ENCODE measurements at places on chromosomes 2 and 18.

GRCh38 chr2:85434696-85435095, 16.2 kb downstream of the SH2D6 start:
- DNase-seq: no peak

- DNase-seq: peak; percentile 61
These were observed 89.5 kb downstream of the ZFP36L2 start for GRCh38 chr2:43136876-43137275.

DNA sequence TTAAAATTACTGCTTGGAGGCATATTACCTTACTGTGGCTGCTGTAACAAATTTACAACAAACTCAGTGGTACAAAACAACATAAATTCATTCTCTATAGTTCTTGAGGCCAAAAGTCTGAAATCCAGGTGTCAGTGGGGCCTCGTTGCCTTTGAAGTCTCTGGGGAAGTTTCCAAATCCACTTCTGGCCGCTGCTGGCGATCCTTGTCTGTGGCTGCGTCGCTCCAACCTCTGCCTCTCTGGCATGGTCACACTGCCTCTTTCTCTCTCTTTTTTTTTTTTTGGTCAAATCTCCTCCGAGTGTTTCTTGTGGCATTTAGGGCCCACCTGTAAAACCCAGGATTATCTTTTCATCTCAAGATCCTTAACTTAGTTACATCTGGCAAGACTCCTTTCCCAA, 182.8 kb downstream of the ST6GAL2 start:
- no peak for DNase-seq

DNA sequence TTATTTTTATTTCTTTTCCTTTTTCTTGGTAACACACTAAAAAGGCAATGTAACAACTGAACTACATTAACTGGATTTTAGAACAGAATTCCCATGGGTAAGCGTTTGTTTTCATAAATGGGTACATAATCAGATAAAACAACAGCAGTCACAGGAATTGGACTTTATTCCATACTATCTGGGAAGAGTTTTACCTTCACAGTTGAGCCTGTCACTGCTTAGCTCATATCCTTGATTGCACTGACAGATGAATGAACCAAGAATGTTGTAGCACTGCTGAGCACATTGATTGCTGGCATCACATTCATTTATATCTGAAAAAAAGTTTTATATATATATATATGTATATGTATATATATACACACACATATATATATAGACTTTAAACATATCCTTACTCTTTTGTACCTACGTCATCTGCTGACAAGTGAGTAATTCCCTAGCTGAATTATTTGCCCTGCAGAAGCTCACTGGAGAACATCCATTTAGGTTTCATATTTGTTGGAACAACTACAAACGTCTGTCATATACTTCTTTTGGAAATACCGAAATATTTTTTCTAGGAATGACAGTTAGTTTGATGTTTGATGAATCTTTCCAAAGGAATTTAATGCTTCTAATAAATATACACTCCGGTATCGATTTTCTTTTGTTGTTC, 47.0 kb downstream of the EFEMP1 start:
- no peak for DNase-seq

DNA sequence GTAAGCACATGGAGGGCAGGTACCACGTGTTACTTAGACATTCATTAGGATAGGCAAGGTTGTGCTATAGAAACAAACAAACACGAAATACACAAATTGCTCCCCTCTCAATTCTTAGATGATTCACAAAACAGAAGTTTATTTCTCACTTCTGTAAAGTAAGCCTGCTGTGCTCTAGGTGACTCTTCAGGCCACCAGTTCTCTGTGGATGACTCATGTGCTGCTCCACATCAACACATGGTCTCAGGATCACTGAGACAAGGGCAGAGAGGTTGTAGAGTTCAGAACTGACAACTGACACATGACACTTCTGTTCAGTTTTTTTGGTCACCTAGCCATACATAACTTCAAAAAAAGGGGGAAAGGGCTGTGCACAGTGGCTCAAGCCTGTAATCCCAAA, 70.6 kb downstream of the DAW1 start:
- DNase-seq: no peak

DNA sequence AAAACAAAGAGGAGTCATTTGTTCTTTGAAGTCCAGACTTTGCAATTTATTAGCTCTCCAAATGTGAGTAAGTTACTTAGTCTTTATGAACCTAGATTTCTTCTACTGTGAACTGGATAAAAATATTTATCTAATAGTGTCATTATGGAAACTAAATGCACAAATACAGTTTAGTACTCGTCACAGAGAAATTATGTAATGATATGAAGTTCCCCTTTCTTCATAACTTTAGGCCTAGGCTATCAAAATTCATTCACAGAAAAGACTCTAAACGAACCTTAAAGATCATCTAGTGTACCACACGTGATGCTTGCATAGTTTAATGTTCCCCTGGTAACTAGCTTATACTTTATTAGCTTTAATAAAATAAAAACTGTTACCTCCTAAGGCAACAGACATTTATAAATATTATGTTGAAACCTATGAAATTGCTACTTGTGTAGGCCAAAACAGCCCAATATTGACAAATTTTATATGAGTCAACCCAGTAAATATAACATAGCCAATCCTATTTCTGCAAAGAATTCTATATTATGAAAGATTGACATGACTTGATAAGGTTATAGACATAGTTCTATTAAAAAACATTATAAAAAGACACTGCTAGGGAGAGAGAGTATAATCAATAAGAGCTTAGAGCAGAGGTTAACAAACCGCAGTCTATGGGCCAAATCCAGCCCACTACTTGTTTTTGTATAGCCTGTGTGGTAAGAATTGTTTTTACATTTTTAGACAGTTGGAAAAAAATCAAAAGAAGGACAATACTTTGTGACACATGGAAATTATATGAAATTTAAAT, 44.9 kb upstream of the ITPRID2 start:
- DNase-seq: no peak

DNA sequence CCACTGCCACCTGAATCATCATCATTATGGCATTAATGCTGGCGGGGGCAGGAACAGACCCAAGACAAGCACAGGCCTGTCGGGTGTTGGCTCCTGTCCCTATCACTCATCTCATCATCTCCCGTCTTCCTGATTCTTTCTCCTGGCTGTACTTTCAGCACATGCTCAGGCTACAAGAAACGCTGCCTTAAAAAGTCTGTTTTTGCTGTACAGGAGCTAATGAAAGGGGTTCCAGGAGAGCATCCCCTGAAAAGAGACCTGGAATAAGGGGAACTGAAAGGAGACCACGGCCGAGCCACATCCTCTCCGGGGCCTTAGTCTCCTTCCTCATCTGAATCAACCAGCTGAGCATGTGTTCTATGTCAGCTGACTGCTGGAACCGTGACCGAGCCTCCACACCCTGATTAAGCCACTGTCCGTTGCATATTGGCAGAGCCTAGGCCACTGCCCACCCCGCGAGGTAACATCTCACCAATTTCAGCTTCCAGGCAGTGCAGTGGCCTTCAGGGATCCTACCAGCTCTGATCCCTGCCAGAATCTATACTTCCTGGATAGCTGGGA, 62.6 kb downstream of the DNMT3A start:
- DNase-seq: no peak

DNA sequence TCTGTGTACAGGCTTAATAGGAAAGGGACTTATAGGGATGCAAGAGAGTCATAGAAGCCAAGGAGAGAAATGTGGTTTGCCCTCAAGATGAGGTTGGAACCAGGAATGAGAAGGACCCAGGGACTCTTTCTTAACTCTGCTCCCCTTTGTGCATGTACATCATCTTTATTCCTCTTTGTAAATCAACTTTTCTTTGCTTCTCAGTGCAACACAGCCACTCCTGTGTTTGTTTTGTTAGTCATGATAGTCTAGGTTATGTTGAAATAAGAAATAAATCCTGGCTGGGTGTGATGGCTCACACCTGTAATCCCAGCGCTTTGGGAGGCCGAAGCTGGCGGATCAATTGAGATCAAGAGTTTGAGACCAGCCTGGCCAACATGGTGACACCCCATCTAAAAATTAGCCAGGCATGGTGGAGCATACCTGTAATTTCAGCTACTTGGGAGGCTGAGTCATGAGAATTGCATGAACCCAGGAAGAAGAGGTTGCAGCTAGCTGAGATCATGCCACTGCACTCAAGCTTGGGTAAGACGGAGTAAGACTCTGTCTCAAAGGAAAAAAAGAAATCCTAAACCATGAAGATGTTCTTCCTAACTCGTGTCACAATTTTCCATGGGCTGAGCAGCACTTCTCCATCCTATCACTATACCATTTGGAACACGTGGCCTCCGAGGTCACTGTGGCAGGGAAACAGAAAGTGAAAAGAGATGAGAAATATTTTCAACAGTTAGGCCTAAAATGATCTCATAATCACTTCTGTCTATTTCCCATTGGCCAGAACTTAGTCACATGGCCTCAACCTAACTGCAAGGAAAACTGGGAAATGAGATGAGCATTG, 73.0 kb upstream of the TMEM17 start:
- DNase-seq: no peak
